ENCODE measurements at places on chromosomes 3 and 15. TPM values are rescaled to one million over a fixed set of nuclear protein-coding genes. Genes with fewer than 3 reads are reported as not detected.

- peak; percentile 58 for DNase-seq
Measured at GRCh38 chr15:74265046-74265639, 29.0 kb downstream of the CCDC33 start.

GRCh38 chr3:128763967-128764366 lies 38.0 kb downstream of the RAB7A start:
- DNase-seq, result no peak

GRCh38 chr3:8988791-8989558 lies 25.7 kb upstream of the RAD18 start:
- DNase-seq, result no peak

DNA sequence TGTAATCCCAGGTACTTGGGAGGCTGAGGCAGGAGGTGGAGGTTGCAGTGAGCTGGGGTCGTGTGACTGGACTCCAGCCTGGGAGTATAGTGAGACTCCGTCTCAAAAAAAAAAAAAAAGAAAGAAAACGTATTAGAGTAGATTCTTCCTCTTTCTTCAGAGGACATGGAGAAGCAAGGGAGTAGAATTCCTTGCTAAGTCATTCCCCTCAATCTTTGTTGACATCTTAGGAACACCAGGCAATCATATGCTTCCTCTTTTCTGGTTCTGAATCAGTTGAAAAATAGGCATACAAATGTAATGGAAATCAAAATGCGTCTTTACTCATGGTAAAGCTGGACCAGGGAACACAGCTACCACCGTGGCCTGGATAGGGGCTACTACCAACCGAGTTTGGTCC lies 38.3 kb upstream of the ATOSA start:
- no peak for DNase-seq

Gene MESP1
- 3.2 TPM for polyA plus RNA-seq

All from lung (tissue), 17 donors.